AML-193 (cell line): ENCODE measurements at places on chromosomes 16 and 17.
A peak's percentile ranks its signal among the peaks of the same experiment; 100 is the strongest.

- no peak for DNase-seq
Measured at GRCh38 chr17:7183433-7184090, 4.4 kb upstream of the ASGR1 start.

DNA sequence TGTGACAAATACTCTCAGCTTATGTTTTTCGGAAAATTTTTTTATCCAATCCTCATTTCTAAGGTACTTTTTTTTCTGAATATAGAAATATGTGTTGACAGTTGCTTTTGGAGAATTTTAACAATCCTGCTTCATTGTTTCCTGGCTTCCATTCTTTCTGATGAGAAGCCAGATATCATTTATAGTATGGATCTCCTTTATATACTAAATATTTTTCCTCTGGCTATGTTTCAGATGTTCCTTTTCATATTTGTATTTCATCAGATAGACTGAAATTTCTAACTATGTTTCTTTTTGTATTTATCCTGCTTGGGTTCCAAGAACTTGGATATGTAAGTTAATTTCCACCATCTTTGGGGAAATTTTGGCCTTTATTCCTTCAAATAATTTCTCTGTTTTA, 138.9 kb upstream of the CDH11 start:
- no peak for DNase-seq

- no peak for DNase-seq
Measured at GRCh38 chr17:42913522-42913921, 12.9 kb downstream of the G6PC1 start.

GRCh38 chr16:52366983-52367382, 180.0 kb downstream of the TOX3 start:
- DNase-seq, result no peak

DNA sequence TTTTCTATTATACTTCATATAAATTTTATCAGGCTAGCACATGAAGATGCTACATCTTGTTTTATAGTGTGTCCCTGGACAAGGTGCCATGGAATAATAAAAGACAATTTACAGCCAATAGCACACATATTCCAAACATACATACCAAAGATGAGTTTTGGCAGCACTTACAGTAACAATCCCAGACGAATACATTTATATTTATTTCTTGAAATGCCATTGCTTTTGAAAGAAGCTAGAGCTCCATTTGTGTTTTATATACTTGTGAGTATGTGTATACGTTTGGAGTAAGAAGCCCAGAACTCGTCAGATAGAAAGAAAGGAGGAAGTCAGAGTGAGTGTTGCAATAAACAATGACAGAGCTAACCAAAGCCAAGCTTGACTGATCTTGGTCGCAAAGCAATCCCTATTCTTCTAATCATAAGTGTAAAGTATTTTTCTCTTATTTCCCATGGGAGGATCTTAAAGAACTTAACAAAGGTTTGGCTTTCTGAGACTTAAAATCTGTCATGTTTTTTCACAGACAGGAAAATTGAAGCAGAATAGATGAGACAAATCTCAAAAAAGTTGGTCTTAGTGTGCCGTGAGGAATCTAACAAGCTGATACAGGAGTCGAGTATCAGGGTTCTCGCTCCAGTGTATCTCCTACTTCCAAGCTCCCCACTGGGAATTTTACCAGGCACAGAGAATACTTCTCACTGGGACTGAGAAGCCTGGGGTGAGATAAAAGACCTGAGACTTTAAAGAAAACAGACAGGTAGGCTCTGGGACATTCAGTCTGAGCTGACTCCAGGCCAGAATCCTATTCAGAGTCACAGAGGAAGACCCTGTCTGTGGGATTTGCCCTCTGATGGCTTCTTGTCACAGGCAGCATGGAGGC, 175.4 kb downstream of the AATF start:
- DNase-seq, result peak; percentile 93

- peak; percentile 98 for DNase-seq
Measured at GRCh38 chr17:20063665-20064648, 54.8 kb downstream of the SPECC1 start.

DNA sequence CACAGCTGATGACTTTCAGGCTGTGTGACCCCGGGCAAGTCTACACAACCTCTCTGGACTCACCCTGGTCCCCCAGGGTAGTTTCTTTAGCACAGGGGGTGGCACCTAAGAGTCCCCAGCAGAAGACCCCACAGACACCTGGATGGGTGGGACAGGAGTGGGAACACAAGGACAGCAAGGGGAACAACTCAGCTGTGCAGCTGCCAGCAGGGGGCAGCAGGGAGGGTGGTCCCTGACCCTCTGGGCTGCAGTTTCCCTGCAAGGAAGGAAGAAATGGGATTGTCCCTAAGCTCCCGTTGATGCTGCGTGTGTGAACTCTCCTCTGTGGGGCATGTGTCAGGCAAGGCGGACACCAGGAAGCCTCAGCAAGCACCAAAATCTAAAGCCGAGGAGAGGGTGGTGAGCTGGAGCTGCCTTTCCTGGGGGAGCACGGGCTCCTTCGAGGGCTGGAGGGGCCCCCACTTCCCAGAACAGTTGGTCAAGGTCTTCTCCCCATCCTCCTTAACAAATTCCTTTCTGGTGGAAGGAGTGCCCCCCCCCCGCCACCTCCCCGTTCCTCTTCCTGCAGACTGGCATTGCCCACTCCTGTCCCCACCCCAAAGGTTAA, 24.1 kb upstream of the CDH5 start:
- DNase-seq, result no peak

DNA sequence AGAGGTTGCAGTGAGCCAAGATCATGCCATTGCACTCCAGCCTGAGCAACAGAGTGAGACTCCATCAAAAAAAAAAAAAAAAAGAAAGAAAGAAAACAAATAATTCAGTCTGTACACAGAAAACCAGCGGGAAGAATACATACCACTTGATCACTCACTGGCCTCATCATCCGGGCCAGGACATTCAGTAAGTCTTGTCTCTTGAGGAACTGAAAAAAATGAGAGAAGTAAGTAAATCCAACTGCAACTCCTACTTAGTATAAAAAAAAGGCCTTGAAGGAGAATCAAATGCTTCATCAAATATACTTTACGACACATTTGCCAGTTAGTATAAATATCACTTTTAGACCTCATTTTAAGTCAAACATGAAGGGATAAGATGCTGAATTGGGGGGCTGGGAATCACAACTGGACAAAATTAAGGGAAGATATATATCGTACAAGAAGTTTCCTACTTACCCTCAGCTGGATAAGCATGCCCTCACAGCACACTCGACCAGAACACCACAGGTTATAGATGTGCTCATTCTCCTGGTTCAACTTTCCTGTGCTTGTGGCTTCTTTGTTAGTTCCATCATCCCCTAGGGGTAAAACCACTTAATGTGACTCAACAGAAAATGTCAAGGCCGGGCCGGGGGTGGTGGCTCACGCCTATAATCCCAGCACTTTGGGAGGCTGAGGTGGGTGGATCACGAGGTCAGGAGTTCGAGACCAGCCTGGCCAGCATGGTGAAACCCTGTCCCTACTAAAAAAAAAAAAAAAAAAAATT, 12.4 kb downstream of the CCDC47 start:
- no peak for DNase-seq

GRCh38 chr17:1727876-1728630, 3.5 kb downstream of the WDR81 start:
- no peak for DNase-seq

GRCh38 chr17:2151358-2152033, 96.6 kb downstream of the HIC1 start:
- no peak for DNase-seq

GRCh38 chr17:49021095-49021767, 24.0 kb downstream of the IGF2BP1 start:
- DNase-seq, result no peak

GRCh38 chr16:55126456-55126855, 195.8 kb downstream of the IRX5 start:
- no peak for DNase-seq

GRCh38 chr17:7552621-7553051, 3.8 kb downstream of the TNFSF12 start:
- peak; percentile 76 for DNase-seq

GRCh38 chr16:26961459-26961858, 105.3 kb upstream of the C16orf82 start:
- DNase-seq, result no peak

GRCh38 chr17:15514469-15514868, 47.0 kb upstream of the CDRT4 start:
- DNase-seq, result no peak

DNA sequence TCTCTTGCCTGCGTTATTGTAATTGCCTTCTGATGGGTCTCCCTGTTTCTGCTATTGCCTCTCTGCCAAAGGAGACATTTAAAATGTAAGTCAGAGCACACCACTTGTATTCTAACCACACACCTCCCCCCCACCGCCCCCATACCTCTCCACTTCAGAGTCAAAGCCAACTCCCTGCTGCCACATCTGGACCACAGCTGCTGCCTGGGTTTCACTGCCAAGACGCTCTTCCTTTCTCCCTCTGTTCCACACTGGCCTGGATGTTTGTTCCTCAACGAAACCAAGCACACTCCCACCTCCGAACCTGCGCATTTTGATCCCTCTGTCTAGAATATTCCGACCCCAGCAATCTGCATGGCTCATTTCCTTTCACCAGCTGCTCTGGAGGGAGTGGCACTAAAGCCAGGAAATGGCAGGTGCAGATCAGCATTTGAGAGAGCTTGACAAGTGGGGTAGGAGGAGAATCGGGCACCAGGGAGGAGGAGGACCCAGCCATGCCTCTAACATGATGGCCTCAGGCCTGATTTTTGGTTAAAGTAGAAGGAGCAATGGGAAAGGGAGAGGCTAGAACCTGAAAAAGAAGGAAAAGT, 92.4 kb upstream of the HS3ST2 start:
- no peak for DNase-seq

GRCh38 chr17:43547659-43548256, 1.6 kb upstream of the ETV4 start:
- no peak for DNase-seq
